ENCODE measurements at places on chromosomes 5 and 9.

GRCh38 chr5:152288499-152288898 lies 116.6 kb downstream of the NMUR2 start:
- DNase-seq, result no peak

- peak; percentile 93 for DNase-seq
These were observed 59.1 kb upstream of the PJA2 start for GRCh38 chr5:109468737-109469420.

DNA sequence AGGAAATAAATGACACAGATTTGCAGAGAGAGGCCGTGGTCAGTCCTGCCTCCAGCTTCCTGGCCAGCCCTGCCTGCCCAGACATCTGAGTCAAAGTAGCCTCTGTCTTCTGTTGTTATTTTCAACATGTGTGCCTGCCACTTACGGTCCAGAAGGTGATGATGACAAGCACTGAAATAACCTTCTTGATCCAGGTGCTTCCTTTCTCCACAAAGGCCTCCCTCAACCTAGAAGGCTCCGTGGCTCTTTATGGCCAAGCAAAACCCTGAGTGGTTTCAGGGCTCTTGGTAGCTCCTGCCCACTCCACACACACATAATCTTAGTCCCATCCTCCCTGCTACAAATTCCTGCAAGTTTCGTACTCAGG lies 34.1 kb upstream of the SLC6A19 start:
- DNase-seq, result no peak

DNA sequence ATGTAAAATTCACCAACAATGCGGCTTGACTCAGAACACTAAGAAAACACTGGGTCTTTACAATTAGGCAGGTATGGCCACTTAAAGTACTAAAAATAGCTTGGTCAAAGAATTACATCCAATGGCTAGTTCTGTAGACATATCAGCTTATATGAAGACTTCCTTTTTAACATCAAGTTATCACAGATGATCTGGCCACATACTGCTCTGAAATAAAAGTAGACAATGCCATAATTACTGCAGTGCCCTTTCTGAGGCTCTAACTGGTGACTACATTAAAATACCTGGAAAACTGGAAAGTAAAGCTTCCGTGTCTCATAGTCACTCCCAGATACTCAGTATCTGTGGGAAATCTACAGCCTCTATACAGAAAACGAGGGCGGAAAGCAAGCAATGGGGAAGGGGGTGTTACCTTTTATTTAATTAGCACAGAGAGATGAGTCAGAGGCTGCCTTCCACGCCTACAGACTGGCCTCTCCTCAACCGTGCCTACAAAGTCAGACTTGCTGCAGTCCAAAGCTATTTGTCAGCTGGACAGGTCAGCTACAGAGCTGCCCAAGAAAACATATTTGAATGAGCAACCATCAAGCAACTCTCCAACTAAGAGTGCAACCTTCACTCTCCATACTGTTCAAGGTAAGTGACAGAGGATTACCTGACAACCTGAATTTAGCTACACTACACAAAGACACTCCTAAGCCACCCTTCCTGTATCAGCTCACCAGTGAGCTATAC lies 8.7 kb downstream of the SERINC5 start:
- DNase-seq, result peak; percentile 76

DNA sequence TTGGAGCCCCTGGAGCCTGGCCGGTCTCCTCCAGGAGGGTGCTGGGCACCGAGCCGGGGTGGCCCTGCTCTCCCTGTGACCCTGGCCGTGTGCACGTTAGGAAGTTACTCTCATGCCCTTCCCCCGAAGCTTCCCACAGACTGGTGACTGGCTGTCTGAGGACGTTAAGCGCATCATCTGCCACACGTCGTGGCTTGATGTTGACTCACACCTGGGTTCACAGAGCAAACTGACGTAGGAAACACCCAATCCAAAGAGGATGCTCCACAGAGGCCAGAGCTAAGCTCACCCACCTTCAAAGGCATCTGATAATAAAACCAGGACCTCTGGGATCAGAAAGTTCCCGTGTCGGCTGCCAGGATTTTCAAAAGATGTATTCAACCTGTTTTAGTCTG lies 152.9 kb upstream of the PHYKPL start:
- DNase-seq, result no peak
